MG63 (cell line): ENCODE measurements at places on chromosomes 2 and 18.
A peak's percentile ranks its signal among the peaks of the same experiment; 100 is the strongest.

DNA sequence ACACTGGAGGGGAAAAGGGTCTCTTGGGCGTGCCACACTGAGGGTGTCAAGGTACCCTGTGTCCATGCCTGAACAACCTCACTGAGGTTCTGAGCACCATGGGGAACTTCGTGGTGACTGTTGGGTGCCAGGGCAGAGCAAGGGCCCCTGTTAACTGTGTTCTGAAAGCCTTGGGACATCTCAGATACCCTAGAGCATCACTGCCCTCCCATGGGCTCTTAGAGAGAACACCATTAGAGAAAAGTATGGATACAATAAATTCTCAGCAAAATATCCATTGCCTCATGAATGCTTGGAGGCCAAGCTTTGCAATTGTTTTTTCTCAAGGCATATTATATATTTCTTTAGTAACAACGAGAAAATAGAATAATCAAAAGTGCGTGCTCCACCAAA, 488.5 kb upstream of the NRP2 start:
- DNase-seq: no peak

DNA sequence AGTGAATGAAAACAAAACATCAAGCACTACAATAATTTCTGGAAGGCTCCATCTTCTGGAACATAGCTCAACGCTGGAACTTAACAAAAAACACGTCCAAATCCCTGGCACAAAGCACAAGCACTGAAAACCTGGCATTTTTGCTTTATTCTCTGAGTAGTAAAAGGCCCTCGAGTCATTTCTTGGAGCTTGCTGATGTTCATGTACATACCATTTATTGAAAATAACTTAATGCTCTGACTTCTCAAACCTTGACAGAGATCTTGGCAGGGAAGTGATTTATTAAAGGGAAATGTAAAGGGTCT, 76.5 kb upstream of the STK17B start:
- DNase-seq: peak; percentile 50

GRCh38 chr2:24334245-24334633, 26.1 kb downstream of the ITSN2 start:
- DNase-seq: peak; percentile 46

DNA sequence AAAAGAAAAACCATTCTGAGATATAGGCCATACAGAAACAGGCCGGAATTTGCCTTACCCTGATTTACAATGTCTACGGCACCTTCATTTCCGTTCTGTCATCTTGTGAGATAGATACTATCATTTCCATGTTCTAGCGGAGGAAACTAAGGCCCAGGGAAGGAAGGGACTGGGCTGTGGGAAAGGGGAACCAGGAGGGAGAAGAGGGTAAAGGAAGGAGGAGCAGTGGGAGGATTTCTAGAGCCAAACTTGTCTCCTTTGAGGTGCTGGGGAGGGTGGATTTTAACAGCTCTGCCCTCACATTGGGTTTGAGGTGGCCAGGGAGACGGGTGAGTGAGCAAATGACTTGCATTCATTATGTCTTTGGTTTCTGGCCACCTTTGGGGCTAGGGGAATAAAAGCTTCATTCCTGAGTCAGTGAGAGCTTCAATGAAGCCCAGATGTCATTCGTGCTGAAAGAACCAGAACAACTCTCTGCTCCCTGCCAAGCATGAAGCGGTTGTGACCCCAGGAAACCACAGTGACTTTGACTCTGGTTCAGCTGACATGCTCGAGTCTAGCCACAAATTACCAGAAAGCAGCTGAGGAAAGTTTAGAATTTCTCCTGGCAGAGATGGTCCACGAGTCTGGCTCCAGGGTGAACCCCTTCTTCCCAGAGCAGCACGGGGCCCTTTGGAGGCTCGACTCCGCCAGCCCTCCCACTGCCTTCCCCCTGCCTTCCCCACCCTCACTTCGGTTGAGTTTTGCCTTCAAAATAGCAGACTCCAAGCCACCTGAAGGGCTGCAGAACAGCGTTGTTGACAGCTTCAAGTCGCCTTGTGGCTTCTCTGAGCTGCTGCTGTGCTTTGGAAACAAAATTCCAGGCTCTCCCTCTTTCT, 3.8 kb downstream of the ACTG2 start:
- no peak for DNase-seq

DNA sequence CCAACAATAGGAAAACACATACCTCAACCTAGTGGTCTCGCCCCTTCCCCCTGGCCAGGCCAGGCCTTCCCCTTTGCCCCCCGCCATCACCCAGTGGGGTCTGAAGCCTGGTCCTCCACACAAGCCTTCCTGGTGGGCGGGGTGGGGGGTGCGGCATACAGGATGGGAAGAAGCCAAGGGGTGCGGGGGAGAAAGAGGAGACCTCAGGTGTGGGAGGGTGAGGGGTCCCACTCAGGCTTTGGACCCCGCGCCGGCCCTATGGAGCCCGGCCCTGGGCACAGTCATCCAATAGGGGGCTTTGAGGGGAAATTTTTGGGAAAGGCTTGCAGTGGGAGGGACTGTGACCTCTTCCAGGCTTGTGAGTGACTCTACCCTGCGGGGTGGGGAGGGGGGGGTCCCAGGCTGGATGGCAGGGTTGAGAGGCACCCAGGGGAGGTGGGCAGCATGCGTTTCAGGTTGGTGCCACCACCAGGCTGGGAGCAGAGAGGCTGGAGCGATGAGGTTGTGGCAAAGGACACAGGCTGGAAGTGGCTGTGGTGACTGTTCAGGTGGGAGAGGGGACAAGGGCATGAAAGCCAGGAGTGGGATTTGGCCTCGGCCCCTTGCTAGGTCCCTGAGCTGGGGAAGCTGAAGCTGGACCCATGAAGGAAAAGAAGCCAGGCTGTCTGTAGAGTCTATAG, 1.3 kb downstream of the SLC66A3 start:
- DNase-seq: no peak
